ENCODE measurements at places on chromosomes 11 and 22. TPM values are rescaled to one million over a fixed set of nuclear protein-coding genes. Genes with fewer than 3 reads are reported as not detected.

PIH1D2 gene
- not detected for total RNA-seq

APOA4 gene
- not detected for total RNA-seq

BLID gene
- total RNA-seq: not detected

MOV10L1 gene
- total RNA-seq: not detected

ADAMTS8 gene
- total RNA-seq: not detected

TREH gene
- total RNA-seq: not detected

CFAP68 gene
- total RNA-seq: 21.7 TPM

- no peak for DNase-seq
Measured at GRCh38 chr11:102144357-102145355, 34.4 kb downstream of the YAP1 start.

DNA sequence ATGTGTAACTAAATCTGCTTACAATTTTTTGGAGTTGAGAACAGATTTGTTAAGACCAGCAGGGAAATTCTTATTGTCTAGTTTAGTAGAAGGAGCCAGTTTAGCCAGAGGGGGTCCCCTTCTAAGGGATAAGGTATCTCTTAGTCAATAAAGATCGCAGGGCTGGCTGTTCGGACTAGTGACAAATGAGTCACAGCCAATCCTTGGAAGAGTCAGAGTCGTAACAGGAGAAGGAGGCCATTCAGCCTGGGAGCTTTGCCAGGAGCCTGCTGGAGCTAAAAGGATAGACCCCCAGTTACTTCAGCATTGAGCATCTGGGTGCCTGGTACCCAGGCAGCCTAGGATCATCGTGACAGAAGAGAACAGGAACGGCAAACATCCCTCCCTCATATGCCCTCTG, 191.6 kb upstream of the ARHGAP20 start:
- no peak for DNase-seq

DNA sequence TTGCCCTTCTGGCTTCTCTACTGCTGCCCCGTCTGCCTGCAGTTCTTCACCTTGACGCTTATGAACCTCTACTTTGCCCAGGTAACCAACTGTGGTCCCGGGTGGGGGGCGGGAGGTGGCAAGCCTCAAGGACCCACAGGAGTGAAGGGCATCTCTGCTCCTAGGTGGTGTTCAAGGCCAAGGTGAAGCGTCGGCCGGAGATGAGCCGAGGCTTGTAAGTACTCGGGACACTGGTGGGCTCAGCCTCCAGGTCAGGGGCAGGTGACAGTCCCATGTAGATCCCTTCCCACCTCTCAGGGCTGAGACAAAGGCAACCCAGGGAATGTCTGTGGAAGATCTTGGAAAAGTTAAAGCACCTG, 1.1 kb downstream of the GPR137 start:
- no peak for DNase-seq

DNA sequence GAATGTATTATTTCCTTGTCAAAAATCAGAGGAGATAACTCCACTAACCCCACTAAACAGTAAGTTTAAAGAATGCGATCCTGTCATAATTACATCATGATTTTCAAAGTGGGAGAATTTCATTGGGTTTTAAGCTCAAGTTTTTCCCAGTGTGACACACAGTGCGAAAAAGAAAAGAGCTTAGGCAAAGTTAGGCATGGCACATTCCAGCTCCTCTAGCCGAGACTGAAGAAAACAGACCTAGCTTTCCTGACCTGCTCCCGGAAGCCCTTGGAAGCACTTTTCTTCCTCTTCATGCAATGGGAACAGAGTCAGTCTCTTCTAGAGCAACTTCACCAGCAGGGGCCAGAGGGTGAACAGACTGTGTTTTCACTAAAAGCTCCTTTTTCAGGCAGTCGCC, 76.6 kb upstream of the AKIP1 start:
- no peak for DNase-seq

GRCh38 chr22:40153705-40154104, 24.0 kb upstream of the TNRC6B start:
- DNase-seq: no peak

- DNase-seq: no peak
Measured at GRCh38 chr22:41966607-41967240, 2.5 kb upstream of the SEPTIN3 start.
